ENCODE measurements at places on chromosomes 12 and 14.
A peak's percentile ranks its signal among the peaks of the same experiment; 100 is the strongest.

DNA sequence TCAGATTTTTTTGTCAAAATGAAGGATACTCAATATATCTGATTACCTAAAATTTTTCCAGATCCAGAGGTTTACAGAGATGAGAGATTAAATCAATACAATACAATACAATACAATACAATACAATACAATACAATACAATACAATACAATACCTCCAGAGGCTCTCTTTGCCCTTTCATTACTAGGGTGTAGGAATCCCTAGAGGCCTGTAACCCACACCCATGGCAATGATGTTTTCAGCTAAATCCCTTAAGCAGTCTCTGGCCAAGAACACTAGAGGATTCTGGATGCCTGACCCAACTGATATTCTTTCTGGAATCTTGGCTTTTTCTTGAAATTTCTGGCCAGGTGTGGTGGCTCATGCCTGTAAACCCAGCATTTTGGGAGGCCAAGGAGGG, 23.7 kb upstream of the AEBP2 start:
- DNase-seq, result no peak

DNA sequence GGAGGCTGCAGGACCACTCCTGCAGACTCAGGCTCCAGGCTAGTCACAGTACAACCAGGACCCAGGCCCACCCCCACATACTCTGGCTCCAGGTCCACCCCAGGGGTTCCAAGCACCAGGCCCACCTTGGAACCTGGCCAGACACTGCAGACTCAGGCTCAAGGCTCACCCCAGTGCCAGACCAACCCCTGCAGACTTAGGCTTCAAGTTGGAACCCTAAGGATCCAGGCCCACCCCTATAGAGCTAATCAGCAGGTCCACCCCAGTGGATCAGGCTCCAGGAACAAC, 8.8 kb downstream of the WASHC3 start:
- no peak for DNase-seq

DNA sequence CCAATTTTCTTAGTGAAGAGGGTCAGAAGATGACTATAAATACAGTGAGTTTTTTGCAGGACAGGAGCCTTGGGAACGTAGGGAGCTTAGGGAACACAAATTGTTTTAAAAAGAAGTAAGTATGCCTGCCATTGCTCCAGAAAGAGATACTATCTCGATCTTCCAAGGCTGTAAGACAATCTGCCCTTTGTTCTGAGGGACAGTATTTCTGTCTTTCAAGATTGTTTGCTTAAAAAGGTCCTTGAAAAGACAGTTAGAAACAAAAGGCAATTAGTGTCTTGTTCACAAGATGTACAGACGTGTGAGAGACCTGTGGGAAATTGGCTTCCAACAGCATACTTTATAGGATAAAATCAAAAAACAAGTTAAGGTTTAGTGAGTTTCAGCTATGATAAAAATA, 321.2 kb upstream of the FAR2 start:
- DNase-seq, result no peak

DNA sequence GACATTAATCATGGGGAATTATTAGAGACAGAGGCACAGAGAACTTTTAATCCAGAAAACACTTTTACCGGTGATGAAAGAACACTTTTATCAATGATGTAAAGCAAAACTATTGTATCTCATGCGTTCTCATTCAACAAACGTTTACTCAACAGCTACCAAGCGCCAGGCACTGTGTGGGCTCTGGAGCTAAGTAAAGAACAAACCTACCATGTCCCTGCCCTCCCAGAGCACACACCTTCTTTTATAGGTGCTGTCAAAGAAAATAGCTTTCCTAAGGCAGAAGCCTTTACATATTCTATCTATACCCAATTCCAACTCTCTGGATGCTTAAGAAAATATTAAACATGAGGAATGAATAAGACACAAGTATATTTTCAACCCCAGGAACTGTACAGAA, 91.1 kb downstream of the FOXN3 start:
- DNase-seq, result no peak

DNA sequence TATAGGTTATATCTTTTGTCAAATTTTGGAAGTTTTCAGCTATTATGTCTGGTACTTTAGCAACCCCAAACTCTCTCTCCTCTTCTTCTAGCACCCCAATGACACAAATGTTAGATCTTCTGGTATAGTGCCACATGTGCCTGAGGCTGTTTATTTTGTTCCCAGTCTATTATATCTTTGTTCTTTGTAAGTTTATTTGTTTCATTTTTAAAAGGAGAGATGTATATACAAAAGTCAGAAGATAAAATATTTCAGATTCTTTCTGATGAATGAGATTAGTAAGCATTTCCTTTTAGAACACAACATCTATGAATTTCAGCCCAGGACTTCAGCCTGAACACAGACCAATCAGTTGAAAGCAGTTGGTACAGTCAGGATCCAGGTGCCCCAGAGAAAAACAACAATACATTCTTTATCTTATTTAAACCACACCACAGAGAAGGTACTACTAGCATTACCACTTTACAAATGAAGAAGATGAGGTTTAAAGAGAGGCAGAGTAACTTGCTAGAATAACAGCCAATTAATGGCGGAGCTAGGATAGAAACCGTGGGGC, 114.1 kb upstream of the BTG1 start:
- no peak for DNase-seq

- DNase-seq, result peak; percentile 47
Measured at GRCh38 chr12:113207613-113208040, 13.6 kb upstream of the TPCN1 start.

- DNase-seq, result no peak
Measured at GRCh38 chr12:32039347-32039746, 67.3 kb upstream of the BICD1 start.

GRCh38 chr14:61591862-61592261, 103.5 kb upstream of the HIF1A start:
- no peak for DNase-seq

DNA sequence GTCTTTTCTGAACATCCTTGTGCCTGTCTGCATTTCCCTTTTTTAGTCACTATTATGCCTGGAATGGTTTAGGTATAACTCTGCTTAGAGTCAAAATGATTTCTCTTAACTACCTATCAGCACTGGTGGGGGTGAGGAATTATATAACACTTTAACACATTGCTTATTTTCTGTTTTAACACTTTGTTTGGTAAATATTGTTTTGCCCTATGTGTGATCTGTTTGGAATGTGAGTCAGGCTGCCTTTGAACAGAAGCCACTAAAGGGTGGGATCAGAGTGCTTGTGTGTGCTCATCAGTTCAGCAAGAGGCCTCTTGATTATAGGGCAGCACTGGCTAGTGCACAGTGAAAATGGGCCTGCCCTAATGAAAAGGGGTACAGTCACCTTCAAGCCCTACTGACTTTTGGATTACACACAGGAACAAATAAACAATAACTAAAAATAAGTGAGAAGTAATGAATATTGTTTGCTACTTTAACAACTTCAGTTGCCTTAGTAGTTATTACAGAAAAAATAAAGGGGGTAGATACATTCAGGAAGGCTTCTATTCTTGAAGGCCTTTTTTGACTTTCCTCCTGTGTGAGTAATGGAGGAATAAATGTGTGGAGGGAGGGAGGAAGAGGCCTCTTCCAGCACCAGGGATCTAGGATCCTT, 23.2 kb downstream of the NGDN start:
- DNase-seq, result no peak

GRCh38 chr12:92138144-92138543, 7.5 kb downstream of the BTG1 start:
- DNase-seq, result no peak

GRCh38 chr12:52568111-52568510, 5.5 kb downstream of the KRT74 start:
- DNase-seq, result no peak

DNA sequence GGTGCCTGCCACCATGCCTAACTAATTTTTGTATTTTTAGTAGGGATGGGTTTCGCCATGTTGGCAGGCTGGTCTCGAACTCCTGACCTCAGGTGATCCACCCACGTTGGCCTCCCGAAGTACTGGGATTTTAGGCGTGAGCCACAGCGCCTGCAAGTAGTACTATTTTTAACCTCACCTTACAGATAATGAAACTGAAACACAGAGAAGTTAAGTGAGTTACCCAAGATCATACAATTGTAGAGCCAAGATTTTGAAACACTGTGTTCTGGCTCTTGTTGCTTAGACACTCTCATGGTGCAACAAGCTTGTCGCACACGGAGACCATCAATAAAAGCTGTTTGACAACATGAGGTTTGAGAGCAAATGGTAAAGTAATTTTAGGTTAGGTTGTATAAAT, 159.1 kb upstream of the LMNTD1 start:
- peak; percentile 10 for DNase-seq

DNA sequence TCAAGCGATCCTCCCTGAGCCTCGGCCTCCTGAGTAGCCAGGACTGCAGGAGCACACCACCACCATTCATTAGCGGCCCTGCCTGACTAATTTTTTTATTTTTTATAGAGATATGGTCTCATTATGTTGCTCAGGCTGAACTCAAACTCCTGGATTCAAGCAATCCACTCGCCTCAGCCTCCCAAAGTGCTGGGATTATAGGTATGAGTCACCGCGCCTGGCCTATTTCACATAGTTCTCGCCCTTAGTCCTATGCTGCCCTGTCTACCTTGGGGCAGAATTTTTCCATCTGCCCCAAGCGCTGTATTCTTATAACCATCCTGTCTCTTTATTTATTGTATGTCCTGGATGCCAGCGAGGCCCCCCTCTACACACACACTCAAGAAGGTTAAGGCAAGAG, 50.9 kb upstream of the BCL2L14 start:
- no peak for DNase-seq

- no peak for DNase-seq
Measured at GRCh38 chr12:28033538-28033915, 61.0 kb upstream of the PTHLH start.

DNA sequence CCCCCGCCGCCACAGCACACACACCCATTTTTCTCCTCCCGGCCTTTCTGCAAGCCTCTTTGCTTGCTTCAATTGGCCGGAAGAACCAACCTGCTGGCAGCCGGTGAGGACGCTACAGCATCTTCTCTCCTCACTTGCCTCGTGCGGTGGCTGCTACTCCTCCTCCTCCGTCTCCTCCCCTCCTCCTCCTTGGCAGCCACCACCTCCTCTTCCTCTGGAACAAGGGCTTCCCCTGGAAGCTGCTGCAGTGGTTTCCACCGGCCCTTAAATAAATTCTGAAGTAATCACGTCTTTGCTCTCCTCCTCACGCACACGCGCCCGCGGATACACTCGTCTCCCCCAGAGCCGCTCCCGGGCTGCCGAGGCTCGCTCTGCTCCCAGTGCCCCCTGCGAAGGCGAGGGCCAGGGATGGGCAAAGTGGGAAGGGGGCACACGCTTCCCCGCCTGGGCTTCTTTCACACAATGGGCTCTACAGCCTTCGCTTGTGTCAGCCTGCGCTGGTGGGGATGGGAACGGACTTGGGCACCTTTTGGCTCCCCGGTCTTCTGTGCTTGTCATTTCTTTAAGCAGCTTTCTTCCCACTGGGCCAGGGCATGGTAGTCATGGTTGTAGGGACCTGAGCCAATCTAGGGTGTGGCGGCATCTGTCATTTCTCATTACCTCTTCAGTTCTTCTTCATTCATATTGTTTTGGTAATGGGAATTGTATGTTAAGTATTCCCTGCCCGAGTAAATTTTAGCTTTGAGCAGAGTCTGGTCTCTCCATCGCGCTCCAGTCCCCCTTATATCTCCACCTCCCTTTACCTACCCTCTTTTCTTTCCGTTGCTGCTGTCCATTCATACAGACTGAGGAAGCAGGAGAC, at the start of gene PPFIA2:
PPFIA2 (minus strand) TSS at position 161 of the 862 bp plus-strand sequence.
- DNase-seq, result no peak

DNA sequence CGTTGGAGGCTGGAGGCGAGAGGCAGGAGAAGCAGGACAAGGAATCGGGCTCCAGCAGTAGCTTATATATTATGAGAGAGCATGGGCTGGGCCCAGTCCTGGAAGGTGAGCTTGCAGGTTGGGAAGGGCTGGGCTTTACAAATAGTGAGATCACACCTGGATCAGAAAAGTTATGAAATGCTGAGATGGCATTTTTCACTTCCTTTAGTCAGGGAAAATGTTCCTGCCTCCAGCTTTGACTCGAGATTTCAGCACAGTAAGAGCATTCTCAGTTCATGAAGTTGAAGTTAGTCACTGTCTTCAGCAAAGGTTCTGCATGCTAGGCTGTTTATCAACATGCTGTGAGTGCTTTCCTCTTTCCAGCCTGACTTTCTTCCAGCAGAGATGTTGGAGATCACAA, at the start of gene KRT6C:
KRT6C (minus strand) TSS at position 38 of the 400 bp plus-strand sequence. CDS start 68 bp downstream, outside the sequence.
- DNase-seq, result no peak

- no peak for DNase-seq
Measured at GRCh38 chr14:103225476-103225875, 102.2 kb downstream of the TNFAIP2 start.

- no peak for DNase-seq
Measured at GRCh38 chr12:63795032-63795687, 15.5 kb downstream of the RXYLT1 start.

- no peak for DNase-seq
Measured at GRCh38 chr14:99476864-99477263, 3.8 kb downstream of the SETD3 start.

DNA sequence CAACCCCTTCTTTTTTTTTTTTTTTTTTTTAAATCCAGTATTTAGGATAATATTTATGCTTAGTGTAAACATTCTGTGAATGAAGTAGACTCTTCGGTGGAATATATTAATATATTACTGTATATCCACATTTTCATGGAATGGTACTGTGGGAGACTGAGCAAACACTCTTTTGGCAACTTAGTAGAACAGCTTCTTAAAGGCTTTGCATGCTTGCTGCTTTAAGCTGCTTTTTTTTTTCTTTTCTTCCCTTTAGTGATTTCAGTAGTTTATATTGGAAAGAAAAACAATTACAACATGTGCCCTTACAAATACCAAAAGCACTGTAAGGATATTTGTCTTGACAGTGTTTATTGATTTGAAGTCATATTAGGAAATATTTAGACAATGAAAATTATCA, 78.9 kb downstream of the AEBP2 start:
- no peak for DNase-seq

- DNase-seq, result no peak
Measured at GRCh38 chr14:23294734-23295561, 7.7 kb downstream of the PPP1R3E start.

GRCh38 chr14:95460647-95461478, 55.6 kb downstream of the SYNE3 start:
- no peak for DNase-seq

- no peak for DNase-seq
Measured at GRCh38 chr12:53696285-53696654, 20.4 kb upstream of the ATP5MC2 start.

DNA sequence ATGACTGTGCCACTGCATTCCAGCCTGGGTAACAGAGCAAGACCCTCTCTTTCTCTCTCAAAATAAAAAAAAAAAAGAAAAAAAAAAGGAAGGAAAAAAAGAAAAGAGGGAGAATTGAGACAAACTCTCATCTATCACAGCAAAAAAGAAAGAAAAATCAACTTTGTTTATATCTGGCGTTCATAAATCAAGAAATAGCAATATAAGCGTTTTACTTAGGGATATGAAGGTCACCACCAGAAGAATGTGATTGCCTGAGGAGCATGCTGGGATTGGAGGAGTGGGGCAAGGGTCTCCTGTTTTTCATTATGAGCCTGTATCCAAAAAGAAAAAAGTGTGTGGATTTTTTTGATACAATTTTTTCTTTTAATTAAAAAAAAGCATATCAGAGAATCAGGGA, 78.4 kb downstream of the HECTD4 start:
- no peak for DNase-seq

- no peak for DNase-seq
Measured at GRCh38 chr14:88612981-88613380, 50.1 kb downstream of the ZC3H14 start.

GRCh38 chr14:55514819-55515490, 65.1 kb upstream of the KTN1 start:
- DNase-seq, result no peak
